ENCODE measurements at places on chromosomes 1 and 21.

- DNase-seq: no peak
These were observed 342.9 kb upstream of the PLXNA2 start for GRCh38 chr1:208587110-208587509.

DNA sequence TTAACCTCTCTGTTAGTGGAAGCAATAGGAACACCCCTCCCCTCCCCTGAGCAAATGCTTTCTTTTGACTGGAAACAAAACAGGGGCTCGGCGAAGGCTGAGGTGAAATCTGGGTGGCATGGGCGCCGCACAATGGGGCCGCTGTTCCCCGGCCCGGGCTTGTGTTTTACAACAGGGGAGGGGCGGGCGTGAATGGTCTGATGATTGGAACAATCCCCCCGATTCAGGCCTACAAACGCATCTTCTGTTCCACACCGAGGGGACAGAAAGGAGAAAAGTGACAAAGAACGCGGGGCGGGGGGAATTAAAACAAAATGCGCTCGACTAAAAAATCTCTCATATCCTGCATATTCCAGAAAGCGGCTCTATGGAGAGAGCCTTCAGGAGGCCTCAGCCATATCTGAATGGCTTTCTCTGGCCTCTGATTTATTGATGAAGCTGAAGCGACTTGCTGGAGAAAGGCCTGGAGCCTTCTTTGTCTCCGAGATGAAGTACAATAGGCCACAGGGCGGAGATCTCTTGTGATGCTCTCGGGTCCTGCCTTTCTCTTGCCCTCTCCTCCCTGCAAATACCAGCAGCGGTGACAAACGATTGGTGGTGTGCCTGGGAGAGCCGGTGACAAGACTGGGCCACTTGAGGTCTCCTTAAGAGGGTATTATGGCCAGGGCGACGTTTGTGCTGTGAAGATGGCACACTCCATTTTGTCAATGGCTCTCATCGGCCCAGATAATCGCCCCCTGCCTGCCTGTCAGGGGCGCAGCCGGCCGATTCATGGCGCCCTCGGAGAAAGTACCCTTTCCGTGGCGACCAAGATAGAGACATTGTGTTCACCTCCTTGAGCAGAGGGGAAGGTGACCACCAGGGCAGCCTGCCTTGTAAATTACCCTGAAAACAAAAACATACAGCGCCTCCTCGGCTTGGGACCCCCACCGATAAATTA lies 47.1 kb upstream of the OLIG2 start:
- DNase-seq: no peak

DNA sequence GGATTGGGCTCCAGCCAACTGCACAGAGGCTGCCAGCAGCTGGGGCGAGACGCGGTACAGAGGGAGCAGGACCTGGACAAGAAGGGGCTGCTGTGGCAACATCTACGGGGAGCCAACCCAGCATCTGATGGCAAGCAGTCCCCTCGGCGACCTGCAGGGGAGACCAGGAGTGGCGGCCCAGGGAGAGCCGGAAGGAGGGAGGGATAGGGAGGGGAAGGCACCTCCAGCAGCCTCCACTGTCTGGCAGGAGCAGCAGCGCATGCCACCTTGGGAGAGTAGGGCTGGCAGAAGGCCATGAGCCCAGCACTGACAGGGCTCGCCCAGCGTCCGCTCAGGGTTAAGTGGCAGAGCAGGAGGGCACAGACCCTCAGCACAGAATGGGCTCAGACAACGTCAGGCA lies 17.3 kb downstream of the CHD5 start:
- no peak for DNase-seq

DNA sequence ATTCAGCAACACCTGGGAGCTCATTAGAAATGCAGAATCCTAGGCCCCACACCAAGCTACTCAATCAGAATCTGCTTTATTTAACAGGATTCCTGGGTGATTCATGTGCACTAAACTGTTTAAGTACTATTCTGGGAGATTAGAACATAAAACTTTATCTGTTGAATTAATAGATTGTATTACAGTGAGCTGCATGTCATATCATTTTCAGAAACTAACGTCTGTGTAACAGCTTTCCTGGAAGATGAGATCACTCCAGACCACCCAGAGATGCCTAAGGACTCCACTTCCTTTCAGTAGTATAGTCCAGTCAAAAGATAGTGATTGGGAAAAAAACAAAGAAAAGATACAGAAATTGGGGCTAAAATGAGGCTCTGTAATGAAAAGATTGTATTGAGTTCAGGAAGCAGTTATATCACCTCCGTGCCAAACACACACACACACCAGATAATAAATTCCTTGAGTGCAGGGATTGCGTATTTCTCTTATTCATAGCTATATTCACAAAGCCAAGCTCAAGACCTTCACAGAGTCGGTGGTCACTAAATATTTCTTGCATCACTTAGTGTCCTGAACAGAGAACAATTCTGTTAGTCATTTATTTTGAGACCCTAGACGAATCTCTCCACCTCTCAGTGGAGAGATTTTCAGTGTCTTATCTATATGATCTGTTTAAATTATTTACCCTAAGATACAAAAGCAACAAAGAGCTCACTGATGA lies 178.2 kb downstream of the DSCAM start:
- no peak for DNase-seq

DNA sequence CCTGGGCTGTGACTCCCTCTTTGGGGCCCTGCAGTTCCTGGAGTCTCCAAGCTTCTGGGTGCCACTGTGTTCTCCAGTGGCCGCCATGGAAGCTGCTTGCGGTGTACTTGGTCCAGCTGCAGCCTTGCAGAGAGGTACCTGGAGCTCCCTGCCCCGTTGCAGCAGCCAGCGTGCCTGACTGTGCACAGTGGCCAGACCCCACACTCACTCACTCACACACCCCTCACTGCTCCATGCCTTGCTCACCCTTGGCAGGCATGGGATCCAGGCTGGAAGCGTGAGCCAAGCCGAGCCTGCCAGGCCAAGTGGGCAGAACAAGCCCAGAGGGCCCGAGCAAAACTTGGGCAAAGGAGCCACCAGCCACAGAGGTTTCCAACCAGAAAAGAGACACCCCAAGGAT lies 43.0 kb downstream of the MATN1 start:
- DNase-seq: no peak

- no peak for DNase-seq
These were observed at the start of gene AGPAT3 for GRCh38 chr21:43864962-43865539. Gene AGPAT3 (plus strand): TSS chr21:43865223. CDS start chr21:43959682, 94,459 bp downstream.

DNA sequence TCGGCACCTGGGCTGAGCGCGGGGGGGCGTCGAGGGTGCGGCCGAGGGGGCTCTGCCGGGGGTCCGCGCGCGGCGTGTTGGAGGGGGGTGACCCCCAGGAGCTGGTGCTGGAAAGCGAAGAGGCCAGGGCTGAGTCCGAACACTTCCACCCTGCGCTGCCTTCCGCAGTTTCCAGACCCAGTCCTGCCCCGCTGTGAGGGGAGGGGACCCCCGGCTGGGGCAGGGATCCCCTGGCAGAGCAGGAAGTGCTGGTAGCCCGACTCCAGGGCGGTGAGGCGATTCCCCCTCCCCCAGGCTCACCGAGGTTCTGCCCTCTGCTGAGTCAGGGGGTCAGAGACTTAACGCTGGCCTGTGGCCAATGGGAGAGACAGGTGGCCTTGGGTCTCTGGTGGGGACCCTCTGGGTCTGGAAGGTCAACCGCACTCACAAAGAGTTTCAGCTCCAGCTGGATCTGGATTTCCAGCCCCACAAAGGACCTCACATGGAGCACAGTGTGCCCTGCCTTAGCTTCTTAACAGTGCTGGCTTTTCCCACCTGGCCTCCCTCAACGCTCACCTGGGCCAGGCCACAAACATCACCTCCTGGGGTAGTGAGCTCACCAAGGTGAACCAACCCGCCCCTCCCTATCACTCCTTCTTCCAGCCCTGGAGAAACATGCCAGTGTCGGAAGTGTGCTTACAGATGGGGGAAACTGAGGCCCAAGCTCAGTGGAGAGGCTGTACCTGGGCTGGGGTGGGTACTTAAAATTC lies 39.8 kb upstream of the SYNC start:
- no peak for DNase-seq

- no peak for DNase-seq
These were observed 5.2 kb upstream of the ERRFI1 start for GRCh38 chr1:8031176-8031785.

DNA sequence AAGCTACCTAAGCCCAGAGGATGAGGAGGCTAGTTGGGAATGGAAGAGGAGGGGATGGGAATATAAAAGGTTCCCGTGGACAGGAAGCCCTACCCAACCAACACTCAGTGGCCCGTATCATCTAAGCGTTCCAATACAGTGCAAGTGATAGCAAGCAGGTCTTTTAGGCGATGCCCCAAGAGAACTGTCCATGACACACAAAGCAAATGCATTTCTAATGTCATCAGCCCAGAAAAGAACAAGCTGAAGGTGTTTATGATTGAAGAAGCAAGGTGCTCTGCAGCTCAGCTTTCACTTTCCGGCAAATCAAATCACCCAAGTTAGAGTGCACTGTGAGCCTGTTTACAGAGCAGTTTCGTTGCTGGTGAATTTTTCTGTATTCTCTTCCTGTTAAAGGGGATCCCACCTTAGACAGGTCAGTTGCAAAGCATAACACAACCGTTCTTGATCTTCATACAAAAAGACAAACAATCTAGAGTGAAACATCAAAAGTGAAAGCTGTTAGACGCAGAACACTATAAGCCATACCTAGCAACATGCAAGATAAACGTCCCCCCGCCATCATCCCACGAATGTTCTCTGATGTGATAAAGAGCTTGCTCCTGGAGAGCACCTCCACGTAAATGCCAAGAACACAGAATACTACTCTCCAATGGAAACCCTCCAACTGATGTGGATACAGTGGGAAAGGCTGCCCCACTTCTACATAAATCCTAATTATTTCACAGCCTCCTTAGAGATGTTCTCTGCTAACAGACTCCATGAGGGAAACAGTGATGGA lies 54.0 kb downstream of the PGBD5 start:
- no peak for DNase-seq

GRCh38 chr1:90305577-90305976 lies 310.7 kb downstream of the ZNF326 start:
- no peak for DNase-seq

- no peak for DNase-seq
These were observed 45.6 kb downstream of the IRF2BP2 start for GRCh38 chr1:234564035-234565029.

GRCh38 chr1:64246294-64246917 lies 43.0 kb downstream of the UBE2U start:
- no peak for DNase-seq

DNA sequence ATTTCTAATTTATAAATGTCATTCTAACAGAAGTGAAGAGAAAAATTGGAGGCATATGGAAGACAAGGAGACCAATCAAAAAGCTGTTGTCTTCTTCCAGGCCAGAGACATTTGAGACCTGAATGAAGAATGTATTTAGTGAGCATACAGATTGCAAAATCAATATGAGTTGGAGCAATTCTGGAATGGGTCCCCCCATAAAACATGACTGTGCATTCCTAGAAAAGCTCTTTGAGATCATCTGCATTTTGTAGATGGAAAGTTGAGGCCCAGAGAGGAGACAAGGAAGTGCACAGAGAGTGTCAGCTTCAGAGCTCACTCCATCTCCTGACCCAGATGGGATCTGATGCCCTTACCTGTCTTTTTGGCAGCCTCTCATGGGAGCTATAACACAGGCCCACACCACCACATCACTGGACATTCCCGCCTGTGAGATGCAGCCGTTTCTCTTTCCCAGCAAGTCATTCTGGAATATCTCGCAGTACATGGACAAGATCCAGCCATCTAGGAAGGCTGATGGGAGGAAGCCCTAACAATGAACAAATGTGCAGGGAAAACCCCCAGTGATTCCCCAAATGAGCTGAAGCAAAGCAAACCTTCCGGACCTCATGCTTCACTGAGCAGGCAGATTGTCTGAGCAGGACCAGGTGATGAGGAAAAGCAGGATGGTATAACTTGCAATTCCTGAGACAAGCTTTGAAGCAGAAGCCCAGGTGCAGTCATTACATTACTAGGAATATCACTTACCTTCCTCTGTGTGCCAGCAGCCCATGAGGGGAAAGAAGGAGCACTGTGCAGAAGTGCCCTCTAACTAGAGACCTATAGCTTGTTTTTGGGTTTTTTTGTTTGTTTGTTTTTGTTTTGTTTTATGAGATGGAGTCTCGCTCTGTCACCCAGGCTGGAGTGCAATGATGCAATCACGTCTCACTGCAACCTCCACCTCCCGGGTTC lies 445.6 kb downstream of the PLPP3 start:
- DNase-seq: no peak

- DNase-seq: no peak
These were observed 31.3 kb downstream of the SLC1A7 start for GRCh38 chr1:53111073-53111556.

DNA sequence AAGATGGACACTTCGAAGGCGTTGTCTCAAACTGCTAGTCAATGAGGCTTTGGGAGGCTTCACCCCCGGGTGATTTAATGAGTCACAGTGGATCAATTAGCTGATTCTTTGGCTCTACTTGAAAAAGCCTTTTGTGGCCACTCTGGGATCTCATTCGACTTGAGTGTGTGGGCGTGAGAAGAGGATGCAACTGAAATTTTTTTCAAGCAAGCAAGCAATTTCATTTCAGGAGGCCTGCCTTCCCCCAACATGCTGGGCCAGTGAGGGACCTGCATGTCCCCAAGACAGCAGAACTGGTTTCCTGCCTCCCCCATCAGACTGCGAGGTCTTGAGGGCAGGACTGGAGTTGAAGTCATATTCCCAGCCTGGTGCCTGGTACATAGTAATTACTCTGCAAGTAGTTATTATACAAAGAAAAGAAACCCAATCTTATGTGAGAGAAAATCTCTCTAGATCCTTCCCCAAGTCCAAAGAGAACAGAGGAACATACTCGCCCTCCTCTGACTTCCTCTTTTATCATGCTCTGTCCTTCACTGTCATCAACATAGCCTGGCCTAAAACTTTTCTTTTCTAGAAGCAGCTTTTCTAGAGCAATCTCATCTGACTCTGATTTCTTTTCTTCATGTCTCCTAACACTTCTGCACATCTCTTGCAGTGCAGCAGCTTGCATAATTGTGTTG lies 22.7 kb downstream of the SYT6 start:
- no peak for DNase-seq

GRCh38 chr21:36489776-36490165 lies 9.8 kb upstream of the CLDN14 start:
- DNase-seq: no peak

GRCh38 chr1:12636098-12636950 lies 7.6 kb upstream of the AADACL4 start:
- DNase-seq: no peak

DNA sequence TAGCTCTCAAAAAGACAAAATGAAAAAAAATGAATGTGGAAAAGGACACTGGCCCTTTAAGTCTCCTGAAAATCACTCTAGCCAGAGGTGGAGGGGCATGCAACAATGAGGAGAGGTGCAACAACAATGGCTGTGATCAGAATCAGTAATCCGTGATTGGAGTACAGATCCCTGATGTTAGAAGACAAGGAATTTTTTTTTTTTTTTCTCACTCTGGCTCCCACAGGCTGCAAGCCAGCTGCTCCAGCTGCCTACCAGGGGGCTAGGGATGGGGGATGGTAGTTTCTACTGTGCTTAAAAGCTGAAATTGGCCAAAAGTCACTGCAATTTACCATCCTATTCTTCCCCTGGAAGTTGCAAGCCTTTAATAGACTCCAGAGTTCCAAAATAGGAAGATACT lies 54.5 kb downstream of the STYXL2 start:
- no peak for DNase-seq

GRCh38 chr1:111821121-111821745 lies 65.5 kb downstream of the DDX20 start:
- DNase-seq: no peak

GRCh38 chr1:1527092-1527816 lies 13.2 kb downstream of the TMEM240 start:
- no peak for DNase-seq

GRCh38 chr21:31898933-31899630 lies 26.3 kb downstream of the HUNK start:
- no peak for DNase-seq

Data from activated CD4-positive, alpha-beta T cell treated with anti-CD3 and anti-CD28 coated beads for 24 hours (primary cell).